NCI-H1105 (cell line): ENCODE measurements at places on chromosomes 13 and 19.

DNA sequence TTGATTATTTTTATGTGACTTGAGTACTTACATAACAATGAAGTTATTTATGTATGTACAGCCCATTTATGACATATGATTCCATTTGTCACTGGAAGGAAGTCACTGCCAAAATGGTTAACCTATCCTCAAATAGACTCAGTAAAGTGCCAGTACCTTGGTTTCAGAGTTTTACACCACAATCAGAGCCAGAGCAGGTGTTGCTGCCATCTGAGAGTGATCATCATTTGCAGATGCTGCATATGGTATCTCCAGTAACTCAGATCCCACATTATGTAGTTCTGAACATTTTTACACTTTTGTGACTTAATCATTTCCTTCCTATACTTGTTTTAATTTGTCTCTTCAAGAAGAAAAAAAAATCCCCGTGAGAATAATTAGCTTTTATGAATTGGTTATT, 313.3 kb downstream of the HS6ST3 start:
- DNase-seq = no peak

GRCh38 chr13:91359111-91359510, 11.6 kb downstream of the MIR17HG start:
- no peak for DNase-seq

DNA sequence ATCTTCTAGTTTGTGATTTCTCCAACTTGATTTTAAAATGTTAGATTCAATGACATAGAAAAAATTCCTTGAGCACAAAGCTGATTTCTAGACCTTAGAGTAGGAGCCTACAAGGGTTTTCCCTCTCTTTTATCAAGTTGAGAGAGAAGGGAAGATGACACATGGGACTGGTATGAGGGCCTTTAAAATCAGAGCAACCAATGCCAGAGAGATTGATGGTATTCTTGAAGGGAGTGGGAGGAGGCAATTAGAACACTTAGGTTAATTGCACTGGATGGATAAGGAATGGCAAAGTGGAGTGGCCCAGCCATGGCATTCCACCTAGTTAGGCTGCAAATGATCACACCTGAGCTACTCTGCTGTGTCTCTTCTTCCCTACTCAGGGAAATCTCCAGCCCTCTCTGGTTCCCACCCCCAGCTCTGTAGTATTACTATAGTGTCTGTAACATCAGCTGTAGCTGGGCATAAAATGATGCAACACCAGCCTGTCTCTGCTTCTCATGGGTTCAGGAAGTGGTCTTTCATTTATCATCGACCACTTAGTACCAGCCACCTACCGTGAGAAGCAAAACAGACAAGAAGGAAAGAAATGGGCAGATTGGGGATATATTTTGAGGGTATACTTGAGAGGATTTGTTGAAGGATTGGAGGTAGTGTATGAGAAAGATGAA, 333.6 kb downstream of the DLEU7 start:
- no peak for DNase-seq

DNA sequence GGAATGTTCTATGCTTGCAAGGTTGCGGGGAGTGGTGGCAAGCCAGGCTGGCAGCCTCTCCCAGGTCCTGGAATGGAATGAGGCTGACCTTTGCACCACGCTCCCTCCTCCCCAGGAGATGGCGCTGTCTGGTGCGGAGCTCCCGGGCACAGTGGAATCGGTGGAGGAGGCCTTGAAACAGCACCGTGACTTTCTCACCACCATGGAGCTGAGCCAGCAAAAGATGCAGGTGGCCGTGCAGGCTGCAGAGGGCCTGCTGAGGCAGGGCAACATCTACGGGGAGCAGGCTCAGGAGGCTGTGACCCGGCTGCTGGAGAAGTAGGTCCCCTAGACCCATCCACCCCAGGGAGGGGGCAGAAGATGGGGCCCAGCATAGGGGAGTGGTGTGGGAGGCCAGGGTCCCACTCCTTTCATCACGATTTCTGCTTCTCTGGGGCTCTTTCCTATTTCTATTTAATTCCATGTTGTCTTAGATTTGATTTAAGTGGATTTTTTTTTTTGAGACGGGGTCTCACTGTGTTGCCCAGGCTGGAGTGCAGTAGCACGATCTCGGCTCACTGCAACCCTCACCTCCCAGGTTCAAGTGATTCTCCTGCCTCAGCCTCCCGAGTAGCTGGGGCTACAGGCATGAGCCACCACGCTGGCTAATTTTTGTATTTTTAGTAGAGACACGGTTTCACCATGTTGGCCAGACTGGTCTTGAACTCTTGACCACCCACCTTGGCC, 53.2 kb upstream of the SHKBP1 start:
- peak; percentile 54 for DNase-seq

- DNase-seq = no peak
Observed at GRCh38 chr13:51425410-51426042, 27.3 kb downstream of the INTS6 start.

- DNase-seq = no peak
Observed at GRCh38 chr13:24167666-24168391, 7.3 kb downstream of the SPATA13 start.
